ENCODE measurements at places on chromosomes 4 and X. TPM values are rescaled to one million over a fixed set of nuclear protein-coding genes. Genes with fewer than 3 reads are reported as not detected.
A peak's percentile ranks its signal among the peaks of the same experiment; 100 is the strongest.

GRCh38 chr4:99722006-99722405 is 64.4 kb upstream of the C4orf54 start:
- no peak for DNase-seq

AFP gene
- not detected for total RNA-seq

- DNase-seq = no peak
Observed at GRCh38 chrX:71910643-71910985, at the start of gene NHSL2. NHSL2 (plus strand) TSS chrX:71910845.

- DNase-seq = no peak
Observed at GRCh38 chr4:171561419-171561818, 251.8 kb upstream of the GALNTL6 start.

- DNase-seq = no peak
Observed at GRCh38 chr4:74665346-74665745, 129.0 kb downstream of the BTC start.

DNA sequence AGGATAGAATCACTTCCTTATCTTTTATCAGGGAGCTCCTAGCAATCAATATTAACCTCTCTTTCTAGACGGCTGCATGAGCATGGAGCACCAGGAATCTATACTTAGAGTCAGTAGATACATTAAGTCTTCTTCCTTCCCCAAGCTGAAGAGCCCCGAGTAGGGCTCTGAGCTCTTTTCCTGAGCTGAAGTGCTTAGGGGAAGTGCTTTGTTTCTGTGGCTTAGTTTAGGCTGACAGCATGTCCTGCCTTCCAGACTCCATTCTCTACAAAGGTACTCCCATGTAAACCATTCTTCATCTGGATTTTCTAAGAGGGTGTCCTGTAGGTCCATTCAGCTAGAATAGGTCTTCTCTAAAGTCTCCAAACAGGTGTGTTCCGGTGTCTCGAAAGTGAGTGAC is 127.5 kb upstream of the AFF2 start:
- no peak for DNase-seq

DNA sequence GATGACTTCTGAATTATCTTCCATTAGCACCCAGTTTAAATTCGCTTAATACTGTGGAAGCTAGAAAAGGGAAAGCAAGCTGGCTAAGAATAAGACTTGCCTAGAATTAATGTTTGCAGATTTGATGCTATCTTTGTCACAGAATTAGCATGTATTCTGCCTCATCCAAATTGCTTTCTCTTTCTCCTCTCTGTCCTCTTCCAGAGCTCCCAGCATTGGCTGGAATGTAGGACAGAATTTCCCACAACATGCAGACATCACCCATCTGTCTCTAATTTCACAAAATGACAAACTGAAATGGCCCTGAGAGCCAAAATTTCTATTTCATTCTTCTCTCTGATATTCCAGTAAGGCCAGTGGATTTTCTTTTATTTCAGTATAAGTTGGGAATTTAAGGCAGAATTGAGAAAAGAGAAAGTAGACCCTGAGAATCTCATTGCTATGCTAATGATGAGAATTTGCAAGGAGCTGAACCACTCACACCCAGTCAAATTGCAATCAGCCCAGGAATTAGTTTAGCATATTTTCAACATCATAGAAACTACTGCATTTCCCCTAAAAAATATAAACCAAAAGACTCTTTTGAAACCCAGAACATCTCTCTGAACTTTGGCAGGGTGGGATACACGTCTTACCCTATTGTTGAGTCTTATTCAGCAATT is 188.8 kb downstream of the RCHY1 start:
- no peak for DNase-seq

GRCh38 chrX:136047969-136048368 is 62.7 kb downstream of the SLC9A6 start:
- DNase-seq = no peak

DNA sequence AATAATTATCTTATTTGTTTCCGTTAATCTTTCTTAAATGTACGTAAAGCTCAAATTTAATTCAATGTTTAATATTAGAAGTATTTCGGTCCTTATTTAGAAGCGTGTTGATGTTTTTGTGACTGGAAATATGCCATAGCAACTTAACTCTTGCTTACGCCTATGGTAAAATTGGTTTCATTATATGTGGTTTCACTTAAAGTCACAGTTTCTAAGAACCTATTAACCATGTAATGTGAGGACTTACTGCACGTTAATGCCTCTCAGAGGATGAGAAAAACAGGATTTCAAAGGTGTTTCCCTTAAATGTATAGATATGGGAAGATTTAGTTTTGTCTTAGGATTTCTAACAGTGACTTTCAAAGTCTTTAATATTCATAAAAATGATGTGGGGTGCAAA is 206.4 kb upstream of the IL15 start:
- DNase-seq = no peak

- DNase-seq = no peak
Observed at GRCh38 chr4:153028535-153028934, 92.4 kb downstream of the FHDC1 start.

DNA sequence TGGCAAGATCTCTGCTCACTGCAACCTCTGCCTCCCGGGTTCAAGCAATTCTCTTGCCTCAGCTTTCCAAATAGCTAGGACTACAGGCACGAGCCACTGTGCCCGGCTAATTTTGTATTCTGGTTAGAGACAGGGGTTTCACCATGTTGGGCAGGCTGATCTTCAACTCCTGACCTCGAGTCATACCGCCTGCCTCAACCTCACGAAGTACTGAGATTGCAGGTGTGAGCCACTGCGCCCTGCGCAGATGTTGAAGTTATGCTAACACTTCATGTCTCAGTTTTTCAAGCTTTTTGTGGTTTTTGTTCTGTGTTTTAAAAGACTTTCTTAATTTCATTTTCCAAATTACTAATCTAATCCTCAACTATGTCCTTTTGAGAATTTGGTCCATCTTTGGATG is 154.4 kb upstream of the TLL1 start:
- DNase-seq = no peak

GLA gene
- total RNA-seq = 46.9 TPM

GRCh38 chrX:37975421-37975820 is 30.9 kb upstream of the SYTL5 start:
- DNase-seq = no peak

DNA sequence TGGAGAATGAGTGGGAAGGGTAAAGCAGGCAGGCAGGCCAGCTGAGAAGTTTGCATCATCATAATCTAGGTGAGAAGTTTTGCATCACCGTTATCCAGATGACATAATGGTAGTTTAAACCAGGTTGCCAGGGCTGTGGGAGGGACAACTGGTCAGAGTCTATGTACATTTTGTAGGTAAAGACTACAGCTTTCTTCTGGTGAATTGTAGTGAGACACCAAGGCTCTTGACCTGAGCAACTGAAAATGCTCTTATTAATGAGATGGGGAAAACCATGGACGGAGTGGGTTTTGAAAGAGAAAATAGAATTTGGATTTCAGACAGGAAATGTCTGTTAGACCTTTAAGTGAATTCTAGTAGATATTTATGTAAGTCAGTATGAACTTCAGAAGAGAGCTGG is 76.0 kb upstream of the VEGFC start:
- no peak for DNase-seq

GRCh38 chr4:70734971-70735370 is 13.2 kb downstream of the RUFY3 start:
- DNase-seq = no peak

DNA sequence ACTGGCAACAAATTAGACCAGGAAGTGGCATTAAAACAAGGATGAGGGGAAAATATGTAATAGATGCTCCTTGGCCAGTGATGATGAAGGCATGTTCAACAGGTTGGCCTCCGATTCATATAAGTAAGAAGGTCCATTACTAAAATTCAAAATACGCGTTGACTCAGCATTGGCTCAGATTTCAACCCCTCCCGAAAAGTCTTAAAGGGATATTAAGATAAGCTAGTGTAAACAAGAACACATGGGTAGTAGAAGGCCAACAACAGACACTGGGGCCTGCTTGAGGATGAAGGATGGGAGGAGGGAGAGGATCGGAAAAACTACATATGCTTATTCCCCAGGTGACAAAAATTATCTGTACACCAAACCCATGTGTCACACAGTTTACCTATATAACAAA is 19.1 kb upstream of the LAP3 start:
- no peak for DNase-seq

DNA sequence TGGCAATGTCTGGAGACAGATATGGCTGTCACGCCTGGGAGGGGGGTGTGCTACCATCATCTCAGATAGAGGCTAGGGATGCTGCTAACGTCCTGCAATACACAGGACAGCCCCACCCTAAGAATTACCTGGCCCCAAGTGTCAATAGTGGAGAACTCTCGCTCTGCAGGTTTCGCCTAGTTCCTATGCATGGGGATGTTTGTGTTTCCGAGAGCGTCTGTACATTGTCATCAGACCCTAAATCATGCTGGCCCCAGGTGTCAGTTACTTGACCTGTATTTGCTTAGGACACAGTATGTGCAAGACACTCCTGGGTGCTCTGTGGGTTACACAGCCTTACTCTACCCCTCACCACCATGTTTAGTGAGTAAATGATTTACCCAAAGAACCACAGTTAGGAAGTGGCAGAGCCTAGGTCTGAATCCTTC is 90.8 kb downstream of the AFF1 start:
- no peak for DNase-seq

IL21 gene
- not detected for total RNA-seq

DNA sequence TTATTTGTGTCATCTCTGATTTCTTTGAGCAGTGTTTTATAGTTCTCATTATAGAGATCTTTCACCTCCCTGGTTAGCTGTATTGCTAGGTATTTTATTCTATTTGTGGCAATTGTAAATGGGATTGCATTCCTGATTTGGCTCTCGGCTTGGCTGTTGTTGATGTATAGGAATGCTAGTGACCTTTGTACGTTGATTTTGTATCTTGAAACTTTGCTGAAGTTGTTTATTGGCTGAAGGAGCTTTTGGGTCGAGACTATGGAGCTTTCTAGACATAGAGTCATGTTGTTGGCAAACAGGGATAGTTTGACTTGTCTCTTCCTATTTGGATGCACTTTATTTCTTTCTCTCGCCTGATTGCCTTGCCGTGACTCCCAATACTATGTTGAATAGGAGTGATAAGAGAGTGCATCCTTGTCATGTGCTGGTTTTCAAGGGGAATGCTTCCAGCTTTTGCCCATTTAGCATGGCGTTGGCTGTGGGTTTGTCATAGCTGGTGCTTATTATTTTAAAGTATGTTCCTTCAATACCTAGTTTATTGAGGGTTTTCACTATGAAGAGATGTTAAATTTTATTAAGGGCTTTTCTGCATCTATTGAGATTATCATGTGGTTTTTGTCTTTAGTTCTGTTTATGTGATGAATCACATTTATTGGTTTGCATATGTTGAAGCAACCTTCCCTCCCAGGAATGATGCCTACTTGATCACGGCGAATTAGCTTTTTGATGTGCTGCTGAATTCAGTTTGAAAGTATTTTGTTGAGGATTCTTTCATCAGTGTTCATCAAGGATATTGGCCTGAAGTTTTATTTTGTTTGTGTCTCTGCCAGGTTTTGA is 72.7 kb upstream of the BOD1L1 start:
- DNase-seq = no peak

LRCH2 gene
- 2.6 TPM for total RNA-seq

GRCh38 chrX:110045421-110045820 is 42.5 kb downstream of the TMEM164 start:
- no peak for DNase-seq

- peak; percentile 18 for DNase-seq
Observed at GRCh38 chr4:8336412-8337075, 67.0 kb downstream of the HTRA3 start.

CCSER1 gene
- total RNA-seq = 9.7 TPM

SSX4B gene
- total RNA-seq = not detected

DNA sequence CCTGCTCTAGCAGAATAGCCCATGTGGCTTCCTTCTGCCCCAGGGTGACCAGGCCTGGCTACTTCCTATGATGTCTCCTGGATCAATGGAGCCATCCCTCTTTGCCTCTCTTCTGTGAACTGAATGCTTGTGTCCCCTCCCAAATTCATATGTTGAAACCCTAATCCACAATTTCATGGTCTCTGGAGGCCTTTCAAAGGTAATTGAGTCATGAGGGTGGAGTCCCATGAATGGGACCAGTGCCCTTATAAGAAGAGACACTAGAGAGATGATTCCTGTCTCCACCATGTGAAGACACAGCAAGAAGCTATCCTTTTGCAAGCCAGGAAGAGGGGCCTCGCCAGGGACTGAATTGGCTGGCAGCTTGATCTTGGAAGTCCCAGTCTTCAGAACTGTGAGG is 18.4 kb downstream of the CCKAR start:
- DNase-seq = no peak

Data from mesenteric fat pad (tissue), 1 donor.